Renal cortex interstitium (tissue), 15 donors: ENCODE measurements at places on chromosomes 7 and 10.

DNA sequence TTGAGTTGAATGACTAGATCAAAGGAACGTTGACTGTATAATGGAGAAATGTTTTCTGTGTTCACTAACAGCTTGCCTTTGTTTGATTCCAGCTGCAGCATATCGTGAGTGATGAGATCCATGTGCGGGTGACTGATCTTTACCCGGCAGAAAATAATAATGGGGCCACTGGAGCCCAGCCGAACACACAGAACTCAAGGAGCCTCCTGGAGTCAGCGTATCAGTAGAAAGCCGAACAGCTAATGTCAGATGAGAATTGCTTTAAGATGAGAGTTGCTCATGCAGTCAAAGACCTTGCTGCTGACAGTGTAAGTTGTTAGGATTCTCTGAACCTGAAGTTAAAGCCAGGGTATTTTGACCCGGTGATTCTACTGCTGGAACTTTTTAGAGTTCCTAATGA lies 34.3 kb upstream of the MTPAP start:
- peak; percentile 39 for DNase-seq

GRCh38 chr7:158120716-158121115 lies 466.9 kb downstream of the PTPRN2 start:
- no peak for DNase-seq

- peak; percentile 55 for DNase-seq
These were observed 10.3 kb upstream of the OGDH start for GRCh38 chr7:44595934-44596635.

DNA sequence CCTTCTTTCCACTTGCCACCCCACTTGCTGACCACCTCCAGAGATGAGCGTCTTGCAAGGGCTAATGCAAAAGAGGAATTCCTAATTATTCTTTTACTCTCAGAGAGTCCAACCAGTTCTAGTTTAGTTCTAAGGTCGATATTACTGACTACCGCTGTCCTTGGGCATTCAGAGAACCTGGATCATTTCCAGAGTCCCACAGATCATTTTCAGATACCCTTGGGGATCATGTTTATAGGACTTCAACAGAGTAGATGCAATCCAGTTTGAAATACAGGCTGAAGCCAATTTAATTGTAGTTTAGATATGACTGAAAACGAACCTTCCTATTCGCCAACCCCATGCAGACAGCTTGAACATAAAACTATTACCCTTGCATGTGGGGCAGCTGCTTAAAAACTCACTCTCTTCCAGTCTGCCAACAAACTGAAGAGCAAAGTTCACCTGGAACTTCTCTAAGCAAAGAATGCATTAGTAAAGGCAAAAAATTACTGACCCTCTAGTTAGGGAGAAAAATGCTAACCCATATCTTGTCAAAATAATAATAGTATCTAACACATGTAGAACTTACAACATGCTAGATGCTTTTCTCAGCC lies 22.4 kb downstream of the CFAP69 start:
- DNase-seq, result no peak

DNA sequence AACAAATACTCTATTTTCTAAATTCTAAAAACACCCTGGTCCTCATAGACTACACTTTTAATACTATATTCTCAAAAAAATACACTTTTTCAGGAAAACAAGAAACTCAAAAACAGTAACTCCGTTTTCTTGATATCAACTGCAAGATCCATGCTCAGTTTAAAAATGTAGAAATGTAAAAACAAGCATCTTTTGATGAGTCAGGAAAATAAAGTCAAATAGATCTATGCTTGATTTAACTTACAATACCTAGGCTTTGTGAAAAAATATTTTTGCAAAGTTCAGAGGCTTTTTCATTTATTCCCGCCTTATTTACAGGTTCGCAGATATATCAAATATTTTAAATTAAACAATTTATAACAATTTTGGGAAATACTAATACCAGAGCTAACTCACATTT lies 33.6 kb downstream of the POT1 start:
- DNase-seq, result no peak

DNA sequence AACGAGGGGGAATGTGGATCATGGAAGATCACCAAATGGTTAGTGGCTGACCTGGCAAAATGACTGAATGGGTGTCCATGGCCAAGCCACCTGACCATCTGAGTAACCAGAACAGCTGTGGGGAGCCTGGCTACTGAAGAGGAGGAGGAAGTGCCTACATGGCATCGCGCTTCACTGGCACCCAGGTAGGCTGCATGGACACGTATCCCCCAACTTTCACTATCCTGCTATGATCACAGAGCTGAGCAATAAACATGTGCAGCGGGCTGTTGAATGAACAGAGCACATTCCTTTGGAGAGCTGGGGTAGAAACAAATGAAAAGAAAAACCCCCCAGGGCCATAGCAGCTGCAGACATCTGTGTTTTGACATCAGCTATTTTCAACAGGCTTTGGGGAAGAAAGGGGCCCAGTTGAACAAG lies 6.5 kb downstream of the AKR1B1 start:
- peak; percentile 72 for DNase-seq

- DNase-seq, result no peak
These were observed 127.6 kb downstream of the NEBL start for GRCh38 chr10:20769481-20769880.

DNA sequence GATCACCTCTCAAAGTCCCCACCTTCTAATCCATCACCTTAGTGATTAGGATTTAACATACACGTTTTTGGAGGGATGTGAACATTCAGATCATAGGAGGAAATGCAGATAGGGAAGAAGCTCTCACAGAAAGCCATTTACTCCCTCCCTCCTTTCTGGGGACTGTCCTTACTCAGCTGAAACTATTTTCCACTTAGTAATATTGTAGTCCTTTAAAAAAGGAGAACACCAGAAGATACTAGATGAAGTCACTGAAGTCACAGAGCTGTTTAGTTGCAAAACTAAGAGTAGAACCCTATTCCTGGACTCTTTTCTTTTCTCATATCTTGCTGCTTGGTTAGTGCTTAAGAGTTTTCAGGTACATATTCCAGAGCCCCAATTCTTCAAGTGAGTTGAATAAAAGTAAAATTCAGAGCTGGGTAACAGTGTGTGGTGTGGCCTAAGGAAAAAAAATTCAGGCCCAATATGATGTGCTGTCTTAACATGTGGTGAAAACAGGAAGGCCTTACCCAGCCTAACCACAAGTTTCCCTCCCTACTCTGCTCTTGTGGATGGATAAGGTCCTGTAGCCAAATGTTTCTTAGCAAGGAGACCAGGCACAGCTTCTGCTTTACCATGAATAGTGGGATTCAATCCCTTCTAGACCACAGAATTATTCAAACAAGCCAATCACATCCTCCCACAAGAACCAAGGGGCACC lies 135.7 kb downstream of the INHBA start:
- DNase-seq, result no peak

GRCh38 chr10:101140950-101141615 lies 10.0 kb downstream of the TLX1 start:
- DNase-seq, result no peak

DNA sequence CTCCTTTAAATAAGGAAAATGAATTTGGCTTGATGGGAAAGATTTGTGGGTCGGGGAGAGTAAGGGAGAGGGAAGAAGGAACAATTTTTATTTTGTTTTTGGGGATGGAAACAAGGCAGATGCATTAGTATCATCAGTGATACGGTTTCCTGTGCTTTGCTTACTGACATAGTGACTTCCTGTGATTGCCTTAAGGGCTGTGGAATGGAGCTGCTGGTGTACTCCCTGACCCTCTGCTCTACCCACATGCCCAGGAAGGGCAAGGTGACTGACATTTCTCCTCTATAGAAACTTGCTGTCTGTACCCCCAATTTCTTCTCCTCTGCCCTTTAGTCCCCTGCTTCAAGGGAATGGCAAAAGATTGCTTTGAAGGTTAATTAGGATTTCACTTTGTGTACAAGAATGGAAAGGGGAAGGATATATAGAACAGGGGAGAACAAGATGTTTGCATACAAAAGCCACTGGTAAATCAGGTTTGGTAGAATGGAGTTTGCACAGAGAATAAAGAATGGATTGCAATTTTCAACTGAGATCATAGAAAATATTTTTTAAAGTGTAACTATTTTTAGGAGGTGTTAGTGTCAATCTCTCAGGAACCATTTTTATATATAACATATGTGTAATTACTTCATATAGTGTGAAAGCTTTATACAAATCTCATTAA lies 129.0 kb upstream of the AGR3 start:
- no peak for DNase-seq

- DNase-seq, result no peak
These were observed 53.4 kb downstream of the MYL10 start for GRCh38 chr7:101575721-101576120.

GRCh38 chr10:98330987-98331386 lies 63.0 kb upstream of the LOXL4 start:
- no peak for DNase-seq

DNA sequence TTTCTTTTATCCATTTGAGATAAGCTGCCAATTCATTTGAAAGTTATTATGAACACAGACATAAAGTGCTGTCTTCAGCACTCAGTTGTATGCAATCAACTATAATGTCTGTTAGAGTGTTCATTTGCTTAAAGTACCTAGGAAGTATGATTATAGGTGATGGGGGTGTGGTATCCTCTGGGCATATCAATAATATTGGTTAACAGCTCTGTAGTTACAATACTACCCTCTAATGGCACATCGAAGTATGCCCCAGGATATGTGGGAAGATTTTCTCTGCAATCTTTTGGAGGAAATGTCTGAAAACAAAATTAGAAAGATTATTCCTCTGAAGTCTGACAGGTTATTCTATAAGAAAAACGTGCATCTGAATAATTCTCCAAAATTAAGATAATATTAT lies 429.7 kb downstream of the ARL4A start:
- no peak for DNase-seq

GRCh38 chr7:72159911-72160310 lies 252.2 kb downstream of the CALN1 start:
- no peak for DNase-seq

DNA sequence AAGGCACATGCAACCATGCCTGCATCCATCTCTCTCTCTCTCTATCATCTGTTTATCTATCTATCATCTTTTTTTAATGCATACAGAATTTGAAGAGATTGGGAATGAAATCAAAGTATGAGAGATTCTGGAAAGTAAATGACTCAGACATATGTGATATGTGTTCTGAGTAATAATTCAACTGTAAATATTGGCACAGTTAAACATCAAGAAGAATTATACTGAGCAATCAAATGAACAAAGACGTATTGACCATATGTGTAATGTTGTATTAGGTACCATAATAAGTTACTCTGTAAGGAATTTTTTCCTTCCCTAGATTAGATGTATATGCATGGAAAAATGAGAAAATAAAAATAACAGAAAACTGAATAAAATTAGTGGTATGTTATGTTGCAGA lies 108.3 kb downstream of the SUGCT start:
- no peak for DNase-seq

DNA sequence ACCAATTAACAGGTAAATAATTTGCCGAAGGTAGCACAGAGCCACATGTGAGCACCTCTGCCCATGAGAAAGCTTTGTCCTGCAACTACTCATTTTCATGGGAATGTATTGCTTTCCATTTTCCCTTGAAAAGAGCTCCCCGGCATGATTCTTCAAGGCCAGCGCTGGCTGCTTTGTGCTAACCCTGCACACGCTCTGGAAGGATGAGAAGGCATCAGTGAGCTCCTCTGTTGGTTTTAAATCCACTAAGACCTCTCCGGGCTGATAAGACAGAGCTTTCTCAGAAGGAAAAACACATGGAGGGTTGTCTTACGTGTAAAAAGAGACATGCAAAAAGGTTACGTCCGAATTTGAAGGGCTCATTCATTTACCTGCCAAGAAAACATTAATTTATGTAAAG lies 553.9 kb upstream of the MKI67 start:
- no peak for DNase-seq

DNA sequence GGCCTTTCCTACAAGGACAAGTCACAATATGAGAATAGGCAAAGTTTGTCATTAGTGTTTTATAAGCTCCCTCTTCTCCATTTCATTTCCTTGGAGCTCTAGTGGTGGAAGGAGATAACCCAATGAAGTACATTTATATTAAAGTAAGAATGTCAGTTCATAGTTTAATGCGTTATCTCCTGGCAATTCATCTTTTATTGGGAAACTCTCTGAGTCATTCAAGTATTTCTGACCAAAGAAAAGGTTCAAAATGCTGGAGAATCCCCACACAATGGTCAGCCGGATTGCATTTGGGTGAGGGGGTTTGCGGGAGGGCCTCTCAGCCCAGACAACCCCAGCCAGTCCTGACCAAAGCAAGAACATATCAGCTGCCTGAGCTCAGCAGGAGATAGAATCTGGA lies 321.5 kb upstream of the NRP1 start:
- DNase-seq, result no peak

DNA sequence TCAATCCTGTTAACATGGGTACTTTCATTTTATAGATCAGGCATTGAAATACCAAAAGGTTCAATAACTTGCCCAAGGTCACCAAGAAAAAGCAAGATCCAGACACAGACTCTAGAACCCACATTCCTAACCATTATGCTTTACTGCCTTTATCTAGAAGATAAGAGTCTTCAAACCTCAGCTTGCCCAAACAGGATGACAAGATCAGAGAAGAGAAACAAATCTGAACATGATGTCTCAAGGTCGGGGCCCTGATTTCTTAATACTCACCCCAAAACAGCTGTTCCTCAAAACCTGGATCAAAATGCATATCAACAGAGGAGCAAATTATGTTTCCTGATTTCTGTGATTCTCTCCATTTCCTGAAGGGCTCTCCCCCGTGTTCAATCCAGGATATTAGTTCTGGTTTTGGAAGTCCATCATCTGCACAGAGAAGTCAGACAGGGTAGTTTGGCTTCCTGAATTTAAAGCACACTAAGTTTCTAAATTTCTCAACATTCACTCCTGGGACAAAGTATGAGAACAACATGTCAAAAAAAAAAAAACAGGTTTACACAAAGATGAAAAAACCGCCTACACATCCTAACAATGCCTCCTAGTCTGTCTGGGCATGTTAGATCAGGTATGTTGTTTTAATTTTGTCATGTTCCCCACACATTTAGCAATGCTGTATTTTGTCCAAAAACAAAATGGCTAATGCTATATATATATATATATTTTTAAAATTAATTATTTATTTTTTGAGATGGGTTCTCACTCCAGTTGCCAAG lies 16.2 kb downstream of the ZNF786 start:
- no peak for DNase-seq

GRCh38 chr10:84844461-84844860 lies 516.1 kb downstream of the CCSER2 start:
- no peak for DNase-seq
